CD4-positive, alpha-beta T cell treated with Interleukin-2 at 100 ng/mL for 4 hours (primary cell): ENCODE measurements at places on chromosomes 1 and 21.
A peak's percentile ranks its signal among the peaks of the same experiment; 100 is the strongest.

DNA sequence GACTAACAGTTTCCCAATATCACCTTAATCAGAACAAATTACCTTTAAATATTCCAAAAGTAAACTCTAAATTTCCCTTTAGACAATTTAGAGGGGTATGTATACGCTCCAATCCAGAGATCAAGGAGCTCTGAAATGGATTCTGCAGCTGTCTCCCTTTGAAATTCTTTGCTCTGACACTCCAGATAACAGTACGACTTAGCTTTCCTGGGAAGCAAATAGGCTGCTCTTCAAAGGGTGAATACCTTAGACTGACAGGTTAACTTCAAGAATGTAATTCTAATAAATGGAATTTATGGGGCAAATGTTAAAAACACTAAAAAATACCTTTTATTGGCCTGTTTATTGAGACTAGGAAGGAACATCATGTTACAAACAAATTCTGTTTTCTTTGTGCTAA, 357.2 kb downstream of the USP25 start:
- no peak for DNase-seq

GRCh38 chr1:217059401-217059800, 336.2 kb upstream of the ESRRG start:
- DNase-seq: no peak

- DNase-seq: no peak
Measured at GRCh38 chr1:234836776-234837357, 226.9 kb upstream of the IRF2BP2 start.

- no peak for DNase-seq
Measured at GRCh38 chr1:201543871-201544642, 5.1 kb downstream of the NAV1 start.

DNA sequence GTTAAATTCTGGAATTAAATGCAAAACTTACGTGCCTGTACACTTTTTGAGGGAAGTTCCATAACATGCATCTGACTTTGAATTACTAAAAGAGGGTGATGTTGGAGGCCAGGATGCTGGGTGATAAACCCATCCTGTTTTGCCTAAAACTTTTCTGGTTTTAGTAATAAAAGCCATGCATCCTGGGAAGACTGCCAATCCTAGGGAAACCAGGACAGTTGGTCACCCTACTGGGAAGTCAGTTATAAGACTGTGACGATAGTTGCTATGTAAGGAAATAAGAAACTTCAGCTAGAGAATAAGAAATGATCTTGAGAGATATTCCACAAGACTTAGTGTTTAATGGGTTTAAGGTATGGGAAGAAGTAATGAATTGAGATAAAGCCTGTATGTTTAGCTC, 336.6 kb upstream of the LYPLAL1 start:
- no peak for DNase-seq

DNA sequence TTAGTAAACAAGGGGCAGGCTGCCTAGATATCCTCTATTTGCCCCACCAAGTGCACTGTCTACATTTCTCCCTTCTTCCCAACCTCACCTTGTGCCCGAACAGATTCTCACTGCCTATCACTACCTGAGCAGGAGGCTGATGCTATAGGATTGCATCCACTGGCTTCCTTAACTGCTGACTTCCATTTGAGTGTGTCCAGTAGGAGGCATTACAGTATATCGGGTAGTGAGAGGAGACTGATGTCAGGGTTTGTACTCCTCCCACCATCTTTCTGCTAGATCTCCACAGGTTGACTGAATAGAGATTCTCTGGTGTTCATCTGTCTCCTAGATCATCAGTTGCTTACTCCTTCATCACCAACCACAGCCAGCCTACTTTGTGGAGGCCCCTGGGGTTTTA, 796.3 kb downstream of the LRRIQ3 start:
- DNase-seq: no peak

- DNase-seq: no peak
Measured at GRCh38 chr1:10779201-10779600, 17.2 kb downstream of the CASZ1 start.

DNA sequence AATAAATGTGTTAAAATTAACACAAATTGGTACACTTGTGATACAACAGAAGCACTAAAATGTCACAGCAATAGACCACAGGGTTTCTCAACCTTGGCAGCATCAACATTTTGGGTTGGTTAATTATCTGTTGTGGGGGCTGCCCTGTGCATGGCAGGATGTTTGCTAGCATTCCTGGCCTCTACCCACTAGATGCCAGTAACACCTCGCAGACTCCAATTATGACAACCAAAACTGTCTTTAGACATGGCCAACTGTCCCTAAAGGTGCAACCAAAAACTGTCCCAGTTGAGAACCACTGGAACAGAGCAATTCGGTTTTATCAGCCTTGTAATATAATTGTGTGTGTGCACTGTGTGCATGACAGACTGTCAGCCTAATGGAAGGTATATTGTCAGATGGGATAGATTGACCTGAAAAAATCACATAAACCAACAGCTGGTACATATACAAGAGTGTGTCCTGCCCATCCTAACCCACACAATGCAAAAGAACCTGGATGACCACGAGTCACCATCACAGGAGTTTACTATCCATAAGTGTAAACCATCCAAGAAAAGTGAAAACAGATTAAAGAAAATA, 13.5 kb upstream of the ERG start:
- no peak for DNase-seq

DNA sequence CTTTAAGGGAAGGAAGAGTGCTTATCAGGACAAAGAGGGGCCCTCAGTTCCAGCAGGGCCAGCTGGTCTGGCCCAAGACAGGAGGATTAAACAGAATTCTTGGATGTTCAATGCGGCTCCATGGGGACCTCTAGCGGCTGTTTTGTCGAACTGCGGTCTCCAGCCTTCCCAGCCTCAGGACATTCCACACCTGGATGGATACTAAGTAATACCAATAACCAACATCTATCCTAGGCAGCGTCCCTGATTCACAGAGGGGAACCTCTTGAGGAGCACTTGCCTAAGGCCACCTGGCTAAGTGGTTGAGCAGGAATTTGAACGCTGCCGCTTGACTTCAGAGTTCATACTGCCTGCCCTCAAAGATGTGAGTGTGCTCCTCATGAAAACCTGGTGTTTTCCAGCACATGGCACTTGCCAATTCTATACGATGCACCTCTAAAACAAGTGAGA, 15.5 kb upstream of the CD247 start:
- DNase-seq: peak; percentile 70

- no peak for DNase-seq
Measured at GRCh38 chr1:176517484-176517883, 54.5 kb downstream of the PAPPA2 start.

DNA sequence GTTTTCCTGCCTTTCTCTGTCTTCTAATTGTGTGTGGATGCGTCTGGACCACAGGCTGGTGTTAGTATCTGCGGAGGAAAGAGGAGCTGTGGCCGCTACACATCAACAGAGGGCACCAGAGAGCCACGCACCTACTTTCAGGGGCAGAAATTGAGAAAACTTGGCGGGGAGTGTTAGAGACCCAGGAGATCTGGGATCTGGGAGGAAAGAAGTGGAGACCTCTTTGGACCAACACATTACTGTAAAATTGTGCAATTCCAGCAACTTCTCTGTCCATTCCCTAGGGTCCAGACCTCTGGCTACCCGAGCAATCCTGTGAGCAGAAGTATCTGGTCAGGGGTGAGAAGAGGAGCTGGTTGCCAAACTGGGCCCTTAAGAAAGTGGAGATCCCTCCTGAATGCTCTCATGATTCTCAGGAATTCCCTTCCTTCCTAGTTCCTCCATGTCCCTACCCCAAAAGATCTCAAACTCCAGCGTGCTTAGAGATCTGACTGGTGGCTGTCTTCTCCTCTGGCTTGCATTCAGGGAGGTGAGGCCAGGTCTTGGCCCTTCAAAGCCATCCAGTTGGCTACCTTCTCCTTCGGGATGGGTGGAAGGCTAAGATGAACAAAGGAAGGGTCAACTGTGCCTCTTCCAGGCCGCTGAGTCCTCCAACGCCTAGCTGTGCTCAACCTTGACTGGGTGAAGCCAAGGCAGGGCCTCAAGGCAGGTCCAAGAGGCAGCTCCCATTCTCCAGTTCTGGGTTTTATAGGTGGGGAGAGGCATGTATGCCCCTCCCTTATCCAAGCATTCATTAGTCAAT, 1.2 kb upstream of the KIRREL1 start:
- DNase-seq: peak; percentile 20

- DNase-seq: no peak
Measured at GRCh38 chr1:34736692-34737091, 18.2 kb upstream of the GJB5 start.

GRCh38 chr1:121525355-121525754, 340.6 kb downstream of the SRGAP2C start:
- DNase-seq: no peak

GRCh38 chr1:203127666-203128430, at the start of gene ADORA1:
Gene ADORA1, plus strand, starts transcription at chr1:203127726. Its CDS starts 1,116 bp downstream, at chr1:203128842.
- DNase-seq: no peak

DNA sequence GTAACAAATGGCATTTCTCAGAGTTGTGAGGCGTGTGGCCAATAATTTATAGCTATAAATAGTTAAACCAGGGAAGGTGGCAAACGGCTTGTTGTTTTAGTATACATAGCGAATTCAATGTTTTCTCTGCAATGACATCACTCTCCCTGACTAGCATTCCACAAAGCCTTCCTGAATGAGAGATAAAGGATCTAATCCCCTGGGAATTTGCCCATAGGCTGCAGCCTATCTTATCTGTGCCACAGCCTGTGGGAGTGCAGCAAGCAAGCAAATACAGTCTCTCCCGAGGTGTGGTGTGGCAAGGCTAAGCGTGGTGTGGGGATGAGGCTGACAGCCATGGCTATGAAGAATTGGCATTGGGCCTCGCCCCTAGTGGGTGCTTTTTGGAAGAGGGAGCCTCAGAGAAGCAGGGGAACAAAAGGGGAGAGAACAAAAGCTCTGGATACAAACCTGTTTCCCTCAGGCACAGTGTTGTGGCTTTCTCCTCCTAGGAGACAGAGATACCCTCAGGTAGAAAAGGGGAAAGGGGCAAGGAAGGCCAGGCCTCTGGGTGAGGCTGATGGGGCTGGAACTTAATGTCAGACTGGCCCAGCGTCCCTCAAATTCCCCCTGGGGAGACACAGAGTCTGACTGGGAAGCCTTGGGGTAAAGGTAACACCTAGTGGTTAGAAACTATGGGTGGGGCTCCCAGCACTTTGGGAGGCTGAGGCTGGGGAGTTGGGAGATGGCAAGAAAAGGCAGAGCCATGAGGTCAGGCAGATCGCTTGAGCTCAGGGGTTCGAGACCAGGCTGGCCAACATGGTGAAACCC, 8.9 kb downstream of the TAGLN2 start:
- no peak for DNase-seq

DNA sequence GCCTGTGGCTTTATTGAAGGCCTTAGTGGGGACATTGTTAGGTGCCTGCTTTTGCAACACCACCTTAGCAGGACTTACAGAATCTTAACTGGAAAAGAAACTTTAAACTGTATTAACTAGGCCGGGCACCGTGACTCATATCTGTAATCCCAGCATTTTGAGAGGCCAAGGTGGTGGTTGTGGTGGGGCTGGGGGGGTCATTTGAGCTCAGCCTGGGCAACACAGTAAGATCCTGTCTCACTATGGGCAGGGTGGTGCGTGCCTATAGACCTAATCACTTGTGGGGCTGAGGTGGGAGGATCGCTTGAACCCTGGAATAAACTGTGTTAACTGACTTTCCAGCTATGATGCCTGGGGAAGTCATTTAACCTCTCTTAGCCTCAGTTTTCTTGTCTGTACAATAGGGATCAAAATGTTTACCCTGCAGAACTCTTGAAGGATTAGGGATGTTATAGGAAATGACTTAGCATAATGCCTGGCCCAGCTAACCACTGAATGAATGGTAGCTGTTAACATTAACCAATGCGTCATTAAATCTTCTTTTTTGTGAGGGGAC, 39.5 kb downstream of the IER5 start:
- no peak for DNase-seq

DNA sequence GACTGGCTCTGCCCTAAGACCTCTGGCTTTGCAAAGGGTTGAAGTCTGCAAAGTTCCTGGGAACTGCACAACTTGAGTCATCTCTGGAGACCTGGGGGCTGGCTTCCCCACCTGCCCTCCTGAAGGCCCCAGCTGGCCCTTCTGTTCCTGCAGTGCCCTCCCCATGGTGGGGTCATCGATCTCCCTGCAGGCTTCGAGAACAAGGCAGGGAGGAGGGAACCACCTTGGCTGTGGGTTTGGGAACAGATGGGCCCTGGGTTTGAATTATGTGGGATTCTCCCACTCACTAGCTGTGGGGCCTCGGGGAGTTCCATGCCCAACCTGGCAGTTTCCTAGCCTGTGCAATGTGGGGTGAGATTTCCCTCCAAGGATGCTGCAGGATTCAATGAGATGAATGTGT, 310.2 kb downstream of the PTPRU start:
- no peak for DNase-seq
